Foreskin keratinocyte (primary cell): ENCODE measurements at places on chromosomes 1 and 21. TPM values are rescaled to one million over a fixed set of nuclear protein-coding genes. Genes with fewer than 3 reads are reported as not detected.

FOXD3 gene
- total RNA-seq = not detected in 2 replicates

MTMR11 gene
- total RNA-seq = 10.9 and 12.5 TPM in 2 replicates

NAV1 gene
- 46.1 and 50.4 TPM in 2 replicates for total RNA-seq

GREM2 gene
- total RNA-seq = not detected in 2 replicates

ST6GALNAC3 gene
- 0.07 and 0.24 TPM in 2 replicates for total RNA-seq
